ENCODE measurements at places on chromosomes 4 and X. TPM values are rescaled to one million over a fixed set of nuclear protein-coding genes. Genes with fewer than 3 reads are reported as not detected.
A peak's percentile ranks its signal among the peaks of the same experiment; 100 is the strongest.

- H3K4me1 ChIP-seq: no peaks in the 10 kb centered on the region
- no peak overlapping the region for H3K4me3 ChIP-seq
- no peak for DNase-seq
Measured at GRCh38 chr4:109955146-109955545, 42.5 kb downstream of the EGF start.

- H3K4me1 ChIP-seq: no peaks in the 10 kb centered on the region
Measured at GRCh38 chr4:107279733-107280132, 243.6 kb upstream of the DKK2 start.

The TEX13D gene
- not detected for total RNA-seq

GRCh38 chrX:20477836-20478524 is 211.3 kb upstream of the RPS6KA3 start:
- no peaks in the 10 kb centered on the region for H3K36me3 ChIP-seq
- H3K27ac ChIP-seq: no peak overlapping the region
- no peaks in the 10 kb centered on the region for H3K4me1 ChIP-seq
- H3K4me3 ChIP-seq: no peak overlapping the region

DNA sequence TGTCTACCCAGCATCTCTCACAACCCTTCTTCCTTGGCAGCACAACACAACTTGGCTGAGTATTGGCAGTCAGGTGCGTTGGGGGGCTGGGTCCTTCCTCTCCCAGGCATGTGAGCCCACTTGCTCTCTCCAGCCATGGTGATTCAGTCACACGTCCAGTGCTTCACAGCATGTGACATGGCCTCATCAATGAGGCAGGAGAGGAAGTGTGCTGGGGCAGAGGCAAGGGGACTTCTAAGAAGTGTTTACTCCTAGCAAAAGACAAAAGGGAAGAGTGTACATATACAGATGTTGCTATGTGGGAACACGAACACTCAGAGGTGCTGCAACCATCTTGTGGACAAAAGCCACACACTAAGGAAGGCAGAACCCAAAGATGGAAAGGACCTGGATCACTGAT is 380.8 kb downstream of the FBXW7 start:
- H3K4me1 ChIP-seq: no peaks in the 10 kb centered on the region
- DNase-seq: no peak
- no peak overlapping the region for H3K4me3 ChIP-seq
- H3K27ac ChIP-seq: no peak overlapping the region

- H3K27me3 ChIP-seq: no peaks in the 10 kb centered on the region
- H3K36me3 ChIP-seq: peaks cover 37% of the 10 kb centered on the region
- H3K27ac ChIP-seq: no peak overlapping the region
- H3K4me3 ChIP-seq: no peak overlapping the region
- no peaks in the 10 kb centered on the region for H3K4me1 ChIP-seq
- DNase-seq: no peak
Measured at GRCh38 chr4:71009890-71010588, 16.6 kb downstream of the DCK start.

The TMEM144 gene
- total RNA-seq: 3.4 TPM

The SERTM2 gene
- total RNA-seq: 0.22 TPM

DNA sequence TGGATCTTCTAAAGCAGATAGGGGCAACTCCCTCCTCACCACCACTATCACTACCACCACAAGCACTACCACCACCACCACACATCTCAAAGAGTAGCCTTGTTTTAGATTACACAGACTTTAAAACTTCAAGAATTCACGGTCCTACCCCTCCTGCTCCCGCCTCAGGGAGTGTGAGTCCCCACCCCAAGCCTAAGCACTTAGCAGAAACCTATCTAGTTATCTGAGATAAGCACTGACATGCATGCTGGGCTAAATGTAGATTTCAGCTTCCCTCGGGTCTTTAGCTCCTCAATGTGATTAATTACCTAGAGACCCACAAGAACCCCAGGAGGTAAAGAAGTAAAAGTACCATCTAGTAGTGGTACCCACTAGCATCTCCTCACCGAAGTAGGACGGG is 775 bp downstream of the AMOT start:
- H3K4me1 ChIP-seq: peaks cover 5% of the 10 kb centered on the region
- H3K27ac ChIP-seq: no peak overlapping the region
- H3K27me3 ChIP-seq: peaks cover 15% of the 10 kb centered on the region
- DNase-seq: no peak
- no peaks in the 10 kb centered on the region for H3K36me3 ChIP-seq
- H3K4me3 ChIP-seq: peak overlapping the region; percentile 97

- no peaks in the 10 kb centered on the region for H3K27me3 ChIP-seq
- no peak for DNase-seq
- no peaks in the 10 kb centered on the region for H3K36me3 ChIP-seq
Measured at GRCh38 chrX:19515615-19516105, 352 bp upstream of the MAP3K15 start.

DNA sequence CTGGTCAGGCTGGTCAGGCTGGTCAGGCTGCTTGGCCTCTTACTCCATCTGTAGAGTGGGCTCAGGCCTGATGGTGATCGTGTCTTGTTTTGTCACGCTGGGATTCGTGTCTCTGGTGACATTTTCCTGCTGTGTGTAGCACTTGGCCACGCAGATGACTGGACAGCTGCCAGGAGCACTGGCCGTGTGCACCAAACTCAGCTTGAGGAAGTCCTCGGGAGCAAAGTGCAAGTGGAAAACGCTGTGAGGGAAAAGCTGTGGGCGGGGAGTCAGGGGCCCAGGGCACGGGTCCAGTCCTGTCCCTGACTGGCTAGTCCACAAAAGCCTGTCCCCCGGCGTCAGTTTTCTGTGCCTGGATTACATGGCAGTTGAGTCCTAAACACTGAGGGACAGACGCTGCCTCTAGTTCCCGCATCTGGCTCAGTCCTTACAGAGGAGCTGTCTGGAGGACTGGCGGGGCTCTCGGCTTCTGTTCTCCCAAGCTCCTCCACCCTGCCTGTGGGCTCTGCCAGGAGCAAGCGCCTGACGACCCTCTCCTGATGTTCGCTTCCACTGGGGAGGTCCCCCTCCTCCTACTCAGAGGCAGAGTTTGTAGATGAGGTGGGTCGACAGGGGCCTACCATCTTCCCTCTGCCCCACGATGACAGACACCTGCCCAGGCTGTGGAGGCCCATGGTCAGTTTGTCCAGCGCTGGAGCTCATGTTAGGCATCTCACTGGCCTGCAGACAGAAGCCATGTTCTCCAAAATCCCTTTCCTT is 35.9 kb upstream of the GRPEL1 start:
- DNase-seq: no peak
- no peak overlapping the region for H3K27ac ChIP-seq
- H3K36me3 ChIP-seq: no peaks in the 10 kb centered on the region
- no peaks in the 10 kb centered on the region for H3K27me3 ChIP-seq
- peaks cover 2% of the 10 kb centered on the region for H3K4me1 ChIP-seq

GRCh38 chr4:81290813-81291212 is 75.8 kb upstream of the PRKG2 start:
- H3K4me1 ChIP-seq: no peaks in the 10 kb centered on the region
- H3K36me3 ChIP-seq: no peaks in the 10 kb centered on the region
- no peaks in the 10 kb centered on the region for H3K27me3 ChIP-seq

DNA sequence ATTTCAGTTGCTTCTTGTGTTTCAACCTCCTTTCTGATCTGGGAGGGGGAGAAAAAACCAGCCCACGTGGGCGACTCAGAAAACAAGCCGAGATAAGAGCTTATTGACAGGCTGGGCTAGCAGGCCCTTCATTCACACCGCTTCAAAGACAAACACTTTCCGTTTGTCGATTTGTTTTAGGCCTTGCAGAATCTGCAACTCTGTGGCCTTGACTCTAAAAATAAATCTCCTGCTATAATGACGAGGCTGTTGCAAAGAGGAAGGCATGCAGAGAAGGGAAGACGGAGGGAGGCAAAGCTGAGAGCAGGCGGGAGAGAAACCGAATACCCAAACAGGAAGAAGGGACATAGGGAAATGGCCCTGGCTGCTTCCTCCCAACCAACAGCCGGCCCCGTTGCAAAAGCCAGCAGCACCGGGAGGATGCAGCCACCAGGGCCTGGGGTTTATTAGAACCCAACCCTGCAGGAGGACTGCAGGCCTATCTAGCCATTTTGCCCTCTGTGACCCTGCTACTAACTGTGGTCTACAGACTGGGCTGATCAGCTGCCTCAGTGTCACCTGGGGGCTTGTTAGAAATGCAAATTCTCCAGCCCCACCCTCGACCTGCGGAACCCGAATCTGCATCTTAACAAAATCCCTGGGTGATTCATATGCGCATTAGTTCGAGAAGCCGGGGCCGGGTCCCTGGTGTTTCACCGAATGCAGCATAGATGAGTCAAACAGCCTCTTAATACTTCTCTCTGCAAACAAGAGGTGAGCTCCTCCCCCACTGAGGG is 325.5 kb downstream of the BCOR start:
- H3K27me3 ChIP-seq: no peaks in the 10 kb centered on the region
- no peak overlapping the region for H3K4me3 ChIP-seq
- peak; percentile 95 for DNase-seq
- peaks cover 24% of the 10 kb centered on the region for H3K4me1 ChIP-seq
- H3K36me3 ChIP-seq: no peaks in the 10 kb centered on the region

DNA sequence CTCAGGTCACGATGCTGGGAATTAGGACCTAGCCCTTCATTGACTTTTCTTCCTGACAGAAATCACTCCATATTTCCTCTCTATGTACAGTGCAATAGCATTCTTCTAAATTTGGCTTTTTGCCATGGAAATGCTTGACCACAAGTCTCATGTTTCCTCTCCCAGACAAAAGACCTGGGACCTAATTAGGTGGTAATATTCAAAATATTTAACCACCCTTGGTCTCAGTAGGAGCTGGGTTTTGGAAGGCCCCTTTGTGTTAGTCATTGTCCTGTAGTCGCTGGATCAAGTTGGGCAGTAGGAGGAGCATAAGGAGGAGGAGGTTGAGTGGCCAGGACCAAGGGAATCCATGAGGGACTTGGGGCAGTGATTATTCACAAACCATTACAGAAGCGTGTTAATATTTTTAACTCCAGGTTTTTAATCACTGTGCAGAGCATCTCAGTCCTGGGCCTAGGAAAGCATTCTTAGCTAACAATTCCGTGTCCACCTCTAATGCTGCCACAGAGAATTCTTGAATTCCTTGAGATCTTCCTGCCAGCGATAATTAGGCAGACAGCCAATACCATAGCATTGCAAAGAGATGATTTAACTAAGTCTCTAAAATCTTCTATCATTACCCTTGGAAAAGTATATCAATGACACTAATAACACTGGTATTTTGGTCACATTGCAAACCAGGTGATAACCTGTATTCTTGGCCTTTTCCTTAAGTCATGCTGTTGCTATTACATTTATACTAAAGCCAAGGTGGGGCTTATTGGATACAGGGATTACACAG is 25.0 kb upstream of the SHROOM4 start:
- no peak for DNase-seq
- no peaks in the 10 kb centered on the region for H3K36me3 ChIP-seq
- H3K27me3 ChIP-seq: no peaks in the 10 kb centered on the region
- H3K27ac ChIP-seq: no peak overlapping the region
- no peaks in the 10 kb centered on the region for H3K4me1 ChIP-seq

DNA sequence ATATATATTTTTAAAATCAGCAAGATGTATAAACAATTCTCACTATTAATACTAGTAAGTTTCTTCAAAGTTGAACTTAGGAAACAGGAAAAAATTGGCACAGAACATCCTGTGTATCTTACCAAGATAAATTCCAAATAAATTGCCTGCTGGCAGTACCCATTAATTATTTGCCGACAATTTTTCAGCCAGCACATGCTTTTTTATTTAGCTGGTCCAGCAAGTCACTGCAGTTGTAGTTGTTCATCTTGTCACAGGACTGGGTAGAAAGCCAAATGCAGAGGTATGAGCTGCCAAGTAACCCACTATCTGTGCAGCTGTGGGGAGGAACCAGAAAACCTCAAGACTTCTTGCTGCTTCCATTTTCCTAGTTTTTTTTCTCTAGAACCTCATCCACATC is 113.4 kb downstream of the PACRGL start:
- no peak overlapping the region for H3K4me3 ChIP-seq
- no peak for DNase-seq
- peaks cover 5% of the 10 kb centered on the region for H3K4me1 ChIP-seq
- no peaks in the 10 kb centered on the region for H3K36me3 ChIP-seq

DNA sequence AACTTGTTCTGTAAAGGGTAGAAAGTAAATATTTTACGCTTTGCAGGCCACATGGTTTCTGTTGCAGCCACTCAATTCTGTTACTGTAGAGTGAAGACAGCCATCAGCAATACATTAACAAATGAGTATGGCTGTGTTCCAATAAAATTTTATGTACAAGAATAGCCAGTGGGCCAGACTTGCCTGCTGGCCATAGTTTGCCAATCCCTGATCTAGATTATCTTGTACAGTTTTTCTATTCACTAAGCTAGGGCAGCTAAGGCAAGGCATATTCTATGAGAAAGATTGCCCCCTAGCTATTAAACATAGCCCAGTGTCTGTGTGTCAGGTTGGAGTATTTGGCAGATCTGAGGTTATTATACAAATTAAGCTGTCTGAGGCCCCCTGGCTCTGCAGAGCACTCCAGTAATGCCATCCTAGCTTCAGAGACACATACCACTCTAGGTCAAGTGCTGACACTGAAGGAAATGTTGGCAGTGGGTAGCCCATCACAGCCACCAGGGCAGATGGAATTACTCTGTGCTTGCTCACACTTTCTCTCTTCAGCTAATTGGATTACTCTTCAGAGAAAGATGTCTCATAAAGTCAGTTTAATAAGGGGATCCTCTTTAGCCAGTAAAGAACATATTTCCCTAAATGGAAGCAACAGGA is 40.7 kb downstream of the MTTP start:
- no peaks in the 10 kb centered on the region for H3K36me3 ChIP-seq
- H3K27me3 ChIP-seq: no peaks in the 10 kb centered on the region
- no peak overlapping the region for H3K4me3 ChIP-seq
- no peak for DNase-seq

The PPP2R2C gene
- total RNA-seq: 8.1 TPM

- H3K4me3 ChIP-seq: no peak overlapping the region
- H3K27me3 ChIP-seq: no peaks in the 10 kb centered on the region
- no peak overlapping the region for H3K27ac ChIP-seq
Measured at GRCh38 chr4:26804451-26804850, 56.2 kb upstream of the STIM2 start.

DNA sequence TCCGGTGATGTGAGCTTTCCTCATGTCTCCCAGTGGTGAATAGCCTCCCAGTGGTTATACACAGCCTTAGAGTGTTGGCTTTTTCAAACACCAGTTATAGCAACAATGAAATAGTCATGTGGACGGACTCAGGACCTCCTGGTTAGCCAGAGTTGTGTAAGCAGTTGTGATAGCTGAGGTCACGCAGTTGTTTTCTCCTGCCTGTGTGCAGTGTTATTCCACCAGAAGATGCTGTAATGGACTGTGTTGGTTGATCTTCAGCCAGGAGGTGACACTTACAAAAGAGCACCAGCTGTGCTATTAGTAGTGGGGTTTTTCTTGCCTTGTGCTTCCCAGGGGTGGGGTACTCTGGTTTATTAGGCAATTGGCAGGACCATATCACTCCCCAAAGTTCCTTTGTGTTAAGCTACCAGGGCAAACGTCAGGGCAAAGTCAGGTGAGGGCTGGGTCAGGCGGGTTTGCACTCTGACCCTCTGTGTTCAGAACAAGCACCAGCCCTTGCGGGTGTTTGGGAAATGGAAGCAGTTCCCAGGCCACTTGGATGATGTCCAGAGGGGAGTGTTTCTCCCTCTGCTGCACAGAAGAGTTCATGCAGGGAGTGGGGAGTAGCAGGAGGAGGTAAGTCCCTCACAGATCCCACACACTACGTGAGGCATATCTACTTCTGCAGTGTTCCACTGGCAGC is 252.6 kb downstream of the TMEM47 start:
- no peak for DNase-seq
- no peak overlapping the region for H3K4me3 ChIP-seq
- H3K27ac ChIP-seq: no peak overlapping the region
- H3K36me3 ChIP-seq: no peaks in the 10 kb centered on the region
- no peaks in the 10 kb centered on the region for H3K4me1 ChIP-seq

The NLGN4X gene
- 111 TPM for total RNA-seq

- no peaks in the 10 kb centered on the region for H3K4me1 ChIP-seq
- peaks cover 4% of the 10 kb centered on the region for H3K36me3 ChIP-seq
- no peak overlapping the region for H3K27ac ChIP-seq
- no peaks in the 10 kb centered on the region for H3K27me3 ChIP-seq
- H3K4me3 ChIP-seq: no peak overlapping the region
Measured at GRCh38 chr4:163590619-163591264, 96.3 kb downstream of the TMA16 start.
